ENCODE measurements at places on chromosomes 12 and 14.

DNA sequence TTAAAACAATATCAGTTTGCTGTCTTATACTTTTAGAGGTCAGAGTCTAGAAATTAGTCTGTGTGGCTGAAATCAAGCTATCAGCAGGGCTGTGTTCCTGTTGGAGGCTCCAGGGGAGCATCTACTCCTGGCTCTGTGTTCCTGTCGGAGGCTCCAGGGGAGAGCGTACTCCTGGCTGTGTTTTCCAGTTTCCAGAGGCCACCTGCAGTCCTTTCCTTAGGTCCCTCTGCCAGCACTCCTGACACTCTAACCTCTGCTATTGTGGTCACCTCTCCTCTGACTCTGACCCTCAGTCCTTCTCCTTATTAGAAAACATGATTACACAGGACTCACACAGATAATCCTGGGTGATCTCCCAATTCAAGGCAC is 1140.7 kb upstream of the TMEM132C start:
- DNase-seq = no peak

DNA sequence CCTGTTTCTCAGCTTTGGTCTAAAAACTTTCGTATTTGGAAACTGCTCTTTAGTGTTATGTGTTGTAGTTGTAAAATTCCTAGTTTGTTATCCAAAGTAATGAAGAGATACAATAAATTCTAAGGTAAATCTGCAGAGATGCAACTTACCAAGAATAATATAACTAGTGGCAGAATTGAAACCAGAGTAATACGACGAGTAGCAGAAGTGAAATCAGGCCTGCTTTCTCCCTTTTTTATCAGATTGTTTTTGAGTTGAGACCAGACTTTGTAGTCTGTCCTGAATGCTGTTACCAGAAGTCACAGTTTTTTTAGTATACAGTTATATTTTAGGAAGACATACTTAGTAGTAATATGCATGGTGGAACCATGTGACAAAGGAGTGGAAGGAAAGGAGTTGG is 12.5 kb downstream of the PAPOLA start:
- DNase-seq = no peak

DNA sequence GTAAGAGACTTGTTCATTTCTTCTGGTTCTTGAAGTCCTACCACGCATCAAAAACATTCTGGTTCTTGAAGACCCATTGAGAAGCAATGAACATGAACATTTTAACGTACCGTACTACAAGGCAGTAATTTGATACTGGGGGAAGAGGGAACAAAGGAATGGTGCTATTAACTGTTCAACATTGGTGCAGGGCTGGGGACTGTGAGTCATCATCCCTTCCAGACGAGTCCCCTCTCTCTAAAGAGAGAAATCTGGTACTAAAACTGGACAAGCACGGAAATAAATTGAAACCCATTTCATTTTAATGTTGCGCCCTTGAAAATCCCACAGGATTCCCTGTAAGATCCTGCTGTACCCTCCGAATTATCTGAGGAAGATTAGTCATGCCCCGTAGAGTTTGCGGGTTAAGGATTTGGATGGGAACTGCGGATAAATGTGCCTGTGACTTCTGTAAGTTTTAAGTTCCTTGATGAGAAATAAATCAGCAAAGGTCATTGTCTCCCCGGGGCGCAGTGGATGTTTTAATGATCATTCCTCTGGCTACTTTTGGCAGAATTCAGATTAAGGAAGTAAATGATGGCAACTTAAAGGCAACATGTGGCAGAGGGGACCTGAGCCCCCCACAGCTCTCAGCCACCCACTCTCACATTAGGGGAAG is 78.6 kb downstream of the KCNK13 start:
- DNase-seq = no peak

- DNase-seq = no peak
Measured at GRCh38 chr14:54643696-54644176, 76.8 kb downstream of the SAMD4A start.

GRCh38 chr14:61337893-61338292 is 16.5 kb downstream of the PRKCH start:
- no peak for DNase-seq

- DNase-seq = peak; percentile 82
Measured at GRCh38 chr12:11839091-11839641, 189.7 kb downstream of the ETV6 start.

- DNase-seq = no peak
Measured at GRCh38 chr12:9756170-9756569, 4.5 kb downstream of the CD69 start.

DNA sequence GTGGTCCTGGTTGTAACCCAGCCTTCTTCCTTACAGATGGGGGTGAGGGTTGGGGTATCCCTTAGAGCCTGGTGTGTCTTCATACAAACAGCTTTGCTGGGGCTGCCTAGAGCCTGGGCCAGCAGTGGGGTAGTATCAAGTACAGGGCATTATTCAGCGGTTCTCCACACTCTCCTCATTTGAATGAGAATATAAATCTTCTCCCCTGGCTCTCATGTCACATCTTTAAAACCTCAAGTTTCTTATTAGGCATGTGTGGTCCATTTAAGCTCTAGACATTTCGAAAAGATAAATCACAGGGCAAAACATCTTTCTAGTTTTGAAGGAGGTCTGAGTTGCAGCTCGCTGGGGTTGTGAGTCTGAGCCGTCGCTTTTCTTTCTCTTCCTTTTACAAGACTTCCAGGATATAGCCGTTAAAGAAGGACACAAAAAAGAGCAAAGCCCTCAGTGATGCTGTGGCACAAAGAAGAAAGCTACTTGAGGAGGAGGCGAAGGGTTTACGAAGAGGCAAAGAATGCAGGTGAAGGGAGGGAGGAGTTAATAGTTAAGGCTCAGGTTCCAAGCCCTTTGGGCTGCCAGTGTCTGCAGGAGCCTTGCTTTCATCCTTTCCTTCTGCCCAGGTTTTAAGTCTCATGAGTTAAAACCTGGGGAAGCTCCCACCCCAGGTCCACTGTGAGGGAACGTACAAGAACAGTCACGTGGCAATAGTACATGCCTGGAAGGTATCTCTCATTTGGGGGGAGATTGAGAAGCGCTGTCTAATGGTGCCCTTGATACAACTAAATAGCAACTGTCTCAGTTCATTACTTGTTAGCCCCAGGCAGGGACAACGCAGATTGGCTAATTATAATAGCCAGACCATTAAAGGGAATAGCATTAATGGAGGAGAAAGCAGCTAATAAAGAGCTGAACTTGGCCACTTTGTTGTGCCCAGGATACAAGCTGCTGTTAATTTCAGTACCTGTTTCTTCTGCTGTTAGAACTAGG is 94.2 kb downstream of the ETV6 start:
- DNase-seq = no peak

- no peak for DNase-seq
Measured at GRCh38 chr12:98319716-98320425, 195.5 kb upstream of the TMPO start.

DNA sequence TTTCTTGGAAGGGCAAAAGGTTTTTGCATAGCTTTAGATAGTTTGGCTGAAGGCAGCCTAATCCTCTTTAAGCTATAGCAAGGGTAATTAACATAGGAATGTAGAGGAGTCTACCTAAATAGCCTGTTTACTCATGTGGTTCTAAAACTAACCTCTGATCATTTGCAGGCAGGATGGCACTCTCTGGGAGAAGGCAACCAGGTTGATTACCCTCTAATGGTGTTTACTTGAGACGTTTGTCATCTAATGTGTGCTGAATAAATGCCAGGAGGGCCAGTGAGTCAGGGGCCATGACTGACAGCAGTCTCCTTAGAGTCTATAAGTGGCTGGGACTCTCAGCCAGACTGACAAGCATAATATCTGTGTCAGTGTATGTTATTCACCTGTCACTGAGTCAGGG is 286.4 kb downstream of the PCNX1 start:
- DNase-seq = no peak

- no peak for DNase-seq
Measured at GRCh38 chr12:93072340-93072739, 143.2 kb upstream of the EEA1 start.

GRCh38 chr14:88533064-88533602 is 21.7 kb downstream of the PTPN21 start:
- no peak for DNase-seq

GRCh38 chr14:60257865-60258264 is 8.8 kb downstream of the PPM1A start:
- no peak for DNase-seq

DNA sequence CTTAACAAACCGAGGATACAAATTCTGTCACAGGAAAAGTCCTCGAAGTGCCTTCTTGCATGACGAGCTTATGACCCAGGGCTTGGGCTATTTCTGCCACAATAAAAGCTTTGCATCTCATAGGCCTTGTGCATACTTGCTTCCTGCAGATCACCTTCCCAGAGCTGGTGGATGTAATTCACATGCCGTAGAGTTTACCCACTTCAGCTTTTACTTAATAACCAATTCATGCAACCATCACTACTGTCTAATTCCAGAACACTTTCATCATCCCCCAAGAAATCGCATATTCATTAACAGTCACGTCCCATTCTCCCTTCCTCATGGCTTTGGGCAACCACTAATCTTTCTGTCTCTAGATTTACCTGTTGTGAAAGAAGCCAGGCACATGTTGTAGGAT is 9.0 kb upstream of the BDKRB1 start:
- no peak for DNase-seq

GRCh38 chr14:58872061-58872460 is 234.3 kb downstream of the DACT1 start:
- no peak for DNase-seq

DNA sequence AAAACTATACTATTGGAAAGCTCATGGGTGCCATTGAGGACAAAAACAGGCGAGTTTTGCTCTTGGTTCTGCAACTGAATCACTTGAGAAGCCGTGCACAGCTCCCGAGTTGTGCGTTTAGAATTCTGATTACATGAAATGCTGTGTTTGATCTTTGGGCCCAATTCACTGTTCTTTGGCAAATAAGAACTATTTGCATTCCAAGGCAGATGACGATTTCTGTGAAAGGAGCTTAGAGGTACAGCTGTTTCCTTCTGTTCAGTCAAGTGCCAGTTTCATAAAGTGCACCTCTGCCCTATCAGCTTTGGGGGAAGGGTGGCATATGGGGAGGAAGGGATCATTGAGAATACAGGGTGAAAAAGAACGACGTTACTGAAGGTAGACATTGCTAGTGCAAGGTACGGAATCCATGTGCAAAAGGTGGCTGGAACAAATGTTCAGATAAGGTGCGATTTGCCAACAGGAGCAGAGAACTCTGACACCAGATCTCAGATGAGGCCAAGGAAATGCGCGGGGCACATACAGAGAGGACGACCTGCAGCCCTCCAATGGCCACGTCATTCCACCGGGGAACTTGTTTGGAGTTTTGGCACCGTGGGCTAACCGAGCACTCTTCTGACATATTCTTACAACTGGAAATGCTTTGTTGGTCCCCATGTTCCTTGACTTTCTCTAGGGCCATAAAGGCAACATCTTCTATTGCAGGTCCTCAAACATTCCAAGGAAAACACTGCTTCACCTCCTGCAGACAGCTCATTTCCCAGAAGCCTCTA is 30.1 kb downstream of the TCHP start:
- DNase-seq = no peak

DNA sequence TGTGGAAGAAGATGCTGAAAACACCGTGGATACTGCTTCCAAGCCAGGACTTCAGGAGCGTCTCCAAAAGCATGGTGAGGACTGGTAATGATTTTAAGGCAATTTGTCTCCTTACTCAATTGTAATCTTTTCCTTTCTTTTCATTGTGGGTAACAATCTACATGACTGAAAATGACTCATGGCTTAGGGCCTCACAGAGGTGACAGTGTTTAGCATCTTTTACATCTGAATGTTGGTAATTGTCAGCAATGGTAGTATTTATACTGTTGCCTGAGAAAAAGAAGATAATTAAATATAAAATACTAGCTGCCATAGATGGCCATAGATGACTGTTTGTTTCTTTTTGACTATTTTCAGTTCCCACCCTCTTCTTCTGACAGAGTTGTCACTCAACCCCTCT is 31.6 kb downstream of the TULP3 start:
- DNase-seq = no peak

DNA sequence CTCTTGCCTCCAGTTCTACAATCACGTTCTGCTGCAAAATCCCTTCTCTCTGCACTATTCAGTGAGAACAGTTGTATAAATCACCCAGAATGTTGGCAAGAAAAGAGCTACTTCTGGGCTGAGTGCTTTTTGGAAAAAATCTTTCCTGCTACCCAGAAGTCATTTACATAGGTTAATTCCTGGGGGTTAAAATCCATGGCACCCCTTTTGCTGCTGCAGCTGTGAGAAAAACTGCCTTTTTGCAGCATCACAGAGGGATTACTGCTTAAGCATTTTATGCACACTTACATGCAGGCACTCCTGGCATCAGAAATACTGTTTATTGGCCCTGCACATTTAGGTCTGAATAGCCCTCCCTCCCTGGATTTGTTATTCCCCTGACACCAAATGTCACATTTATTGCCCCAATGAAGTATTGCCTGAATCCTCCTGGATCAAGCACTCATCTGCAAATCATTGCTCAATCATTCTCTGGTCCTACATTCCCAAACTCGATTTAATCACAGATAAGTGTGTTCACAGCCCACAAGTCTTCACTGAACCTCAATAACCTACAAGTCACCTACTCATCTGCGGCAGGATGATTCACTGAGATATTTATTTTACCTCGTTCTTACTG is 43.1 kb upstream of the CCDC196 start:
- no peak for DNase-seq

DNA sequence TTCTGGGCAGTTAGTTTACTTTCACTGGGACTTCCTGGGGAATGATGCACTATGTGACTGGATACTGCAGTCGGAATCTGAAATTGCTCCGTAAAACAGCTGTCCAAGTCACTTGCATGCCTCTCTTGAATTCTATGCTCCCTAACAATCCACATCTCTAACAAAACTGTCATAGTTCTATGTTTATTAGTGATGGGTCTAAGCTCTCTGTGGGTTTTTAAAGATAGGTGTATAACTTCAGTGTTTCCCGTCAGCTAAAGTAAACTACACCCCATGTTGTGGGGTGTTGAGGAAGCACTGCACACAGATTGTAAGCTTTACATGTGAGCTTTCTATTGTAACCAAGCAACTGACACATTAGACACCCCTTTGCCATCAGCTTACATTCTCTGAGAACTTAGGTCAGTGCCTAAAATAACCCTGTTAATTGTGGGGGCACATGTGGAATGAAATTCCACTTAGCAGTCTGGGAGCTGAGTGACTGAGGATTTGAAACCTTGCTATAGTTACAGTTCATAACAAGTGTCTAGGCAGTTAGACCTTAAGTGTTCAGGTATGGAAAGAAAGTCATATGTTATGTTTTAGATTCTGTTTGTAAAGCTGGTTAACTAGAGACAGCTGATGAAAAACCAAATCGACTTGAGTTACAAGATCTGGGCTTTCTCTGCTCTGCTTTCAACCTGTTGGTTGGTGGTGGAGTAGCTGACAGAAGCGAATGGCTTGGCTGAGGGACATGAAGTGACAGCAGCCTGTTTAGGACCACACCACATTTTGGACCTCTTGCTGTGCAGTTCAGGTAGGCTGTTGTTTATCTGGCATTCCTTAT is 165.7 kb downstream of the AKAP6 start:
- no peak for DNase-seq

GRCh38 chr12:124347335-124347734 is 52.4 kb downstream of the RFLNA start:
- no peak for DNase-seq

- DNase-seq = no peak
Measured at GRCh38 chr12:112762753-112763152, 28.8 kb upstream of the RPH3A start.
